ENCODE measurements at places on chromosomes 6 and 20.
A peak's percentile ranks its signal among the peaks of the same experiment; 100 is the strongest.

DNA sequence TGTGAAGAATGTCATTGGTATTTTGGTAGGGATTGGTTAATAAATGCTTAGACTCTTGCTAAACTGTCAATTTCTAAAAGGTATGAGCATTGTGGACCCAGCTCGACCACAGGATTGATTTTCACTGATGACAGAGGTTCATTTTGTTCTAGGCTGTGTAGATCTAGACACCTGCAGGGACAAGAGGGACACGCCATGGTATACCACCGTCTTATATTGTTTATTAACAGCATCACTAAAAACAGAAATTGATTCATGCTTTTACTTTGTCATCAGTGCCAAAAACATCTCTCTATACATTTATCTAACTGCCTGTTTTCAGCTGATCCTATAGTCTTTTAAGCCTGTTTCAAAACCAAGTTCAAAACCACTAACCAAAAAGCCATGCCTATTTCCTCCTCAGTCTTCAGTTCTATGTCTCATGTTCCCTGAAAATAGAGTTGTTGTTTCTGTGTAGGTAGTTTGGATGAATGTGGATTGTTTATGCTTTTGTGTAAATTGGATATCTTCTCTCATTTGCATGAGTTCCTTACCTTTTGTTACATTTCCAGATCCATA, 109.8 kb downstream of the JAG1 start:
- DNase-seq, result peak; percentile 78

- no peak for DNase-seq
These were observed 33.9 kb upstream of the TXLNB start for GRCh38 chr6:139325686-139326085.

DNA sequence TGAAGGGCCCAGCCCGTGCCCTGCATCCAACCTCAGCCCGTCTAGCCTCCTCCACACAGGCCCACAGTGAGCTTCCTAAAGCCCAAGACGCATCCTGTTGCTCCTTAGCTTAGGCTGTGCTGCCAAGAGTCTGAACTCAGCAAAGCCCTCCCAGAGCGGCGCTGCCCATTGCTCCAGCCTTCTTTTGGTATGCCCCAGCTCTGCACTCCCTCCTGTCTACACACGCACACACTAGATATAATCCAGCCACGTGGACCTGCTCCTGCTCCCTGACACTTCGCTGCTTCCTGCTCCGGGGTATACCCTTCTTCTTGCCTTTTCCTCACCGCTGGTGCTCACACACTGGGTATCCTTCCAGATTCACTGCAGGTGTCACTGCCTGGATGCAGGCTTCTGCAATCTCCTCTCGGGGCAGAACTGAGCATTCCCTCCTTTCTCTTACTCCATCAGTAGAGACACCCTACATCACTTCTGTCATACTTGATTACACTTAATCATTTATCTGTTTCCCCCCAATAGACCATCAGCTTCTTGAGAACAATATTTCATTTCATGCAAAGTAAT, 23.8 kb downstream of the GABRR2 start:
- DNase-seq, result no peak

DNA sequence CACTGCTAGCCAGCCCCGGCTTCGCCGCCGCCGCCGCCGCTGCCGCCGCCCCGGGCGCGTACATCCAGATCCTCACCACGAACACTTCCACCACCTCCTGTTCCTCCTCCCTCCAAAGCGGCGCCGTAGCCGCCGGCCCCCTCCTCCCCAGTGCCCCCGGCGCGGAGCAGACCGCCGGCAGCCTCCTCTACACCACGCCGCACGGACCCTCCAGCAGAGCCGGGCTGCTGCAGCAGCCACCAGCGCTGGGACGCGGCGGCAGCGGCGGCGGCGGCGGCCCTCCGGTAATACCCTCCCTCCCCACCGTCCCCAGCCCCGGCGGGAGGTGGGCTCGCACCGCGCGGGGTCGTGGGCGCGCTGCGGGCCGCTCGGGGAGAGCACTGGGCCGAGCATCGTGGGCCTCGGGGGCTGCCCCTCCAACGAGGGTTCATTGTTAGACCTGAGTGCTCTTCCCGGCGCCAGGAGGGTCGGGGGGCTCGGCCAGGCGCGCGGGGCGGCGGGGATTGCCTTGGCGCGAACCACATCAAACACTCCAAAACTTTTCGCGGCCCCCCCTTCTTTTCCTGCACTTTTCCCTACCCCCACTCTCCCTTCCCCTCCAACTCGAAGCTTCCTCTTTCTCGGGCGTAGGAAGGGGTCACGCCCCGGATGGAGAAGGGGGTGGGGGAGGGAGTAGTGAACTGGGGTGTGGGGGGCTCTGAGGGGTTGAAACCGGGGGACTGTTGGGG, 827 bp downstream of the E2F3 start:
- peak; percentile 52 for DNase-seq

DNA sequence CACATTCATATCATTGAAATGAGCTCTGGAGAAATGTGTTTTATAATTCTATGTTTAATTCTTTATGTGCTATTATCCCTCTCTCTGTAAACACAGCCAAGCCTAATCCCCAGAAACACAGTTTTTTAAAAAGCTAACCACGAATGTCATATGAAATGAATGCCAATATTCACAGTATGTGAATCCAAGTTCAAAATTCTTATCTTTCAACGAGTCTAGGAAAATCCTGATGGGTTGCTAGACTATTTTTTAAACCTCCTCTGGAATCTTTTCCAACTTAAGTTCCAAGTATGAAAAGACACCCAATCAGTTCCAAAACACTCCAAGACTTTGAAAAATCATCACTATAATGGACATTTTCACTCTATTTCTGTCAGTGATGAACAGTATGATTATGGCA, 689.3 kb downstream of the HACE1 start:
- DNase-seq, result no peak

Measured in MV-4-11 (cell line).